ENCODE measurements at places on chromosomes 4 and X.

DNA sequence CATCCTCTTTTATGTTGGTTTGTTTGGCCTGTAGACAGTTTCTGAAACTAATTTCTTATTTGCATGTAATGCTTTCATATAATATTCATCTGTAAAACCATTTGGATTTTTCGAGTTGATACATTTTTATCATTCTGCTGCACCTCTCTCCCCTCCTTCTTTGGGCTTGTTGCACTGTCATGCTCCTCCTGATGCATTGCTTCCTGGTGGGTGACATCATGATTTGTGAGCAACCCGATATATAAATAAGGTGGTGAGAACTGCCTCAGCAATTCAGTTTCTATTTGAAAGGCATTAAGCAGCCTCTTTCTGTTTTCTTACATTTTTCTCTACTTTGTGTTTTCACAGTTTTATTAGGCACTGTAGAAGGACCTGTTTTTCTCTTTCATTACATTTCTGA is 515.7 kb downstream of the RPA4 start:
- peak; percentile 70 for DNase-seq

DNA sequence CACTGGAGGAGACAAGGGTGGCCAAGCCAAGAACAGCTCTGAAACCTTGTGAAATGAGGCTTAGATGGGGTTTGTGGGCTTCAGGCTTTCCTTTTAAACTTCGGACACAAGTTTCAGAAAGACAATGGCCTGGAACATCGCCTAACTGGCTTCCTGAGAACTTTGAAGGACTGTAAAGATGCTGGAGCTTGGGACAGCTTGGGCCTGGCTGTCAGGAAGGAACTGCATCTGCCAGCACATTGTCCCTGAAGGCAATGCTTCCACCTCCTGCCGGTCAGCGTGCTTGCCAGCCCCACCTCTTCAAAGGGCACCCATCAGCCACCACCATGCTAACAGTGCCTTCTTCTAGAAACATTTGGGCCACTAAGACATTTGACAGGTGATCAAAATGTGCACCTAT is 107.9 kb downstream of the DRD5 start:
- no peak for DNase-seq

GRCh38 chr4:55343887-55344286 is 2.2 kb upstream of the SRD5A3 start:
- no peak for DNase-seq

DNA sequence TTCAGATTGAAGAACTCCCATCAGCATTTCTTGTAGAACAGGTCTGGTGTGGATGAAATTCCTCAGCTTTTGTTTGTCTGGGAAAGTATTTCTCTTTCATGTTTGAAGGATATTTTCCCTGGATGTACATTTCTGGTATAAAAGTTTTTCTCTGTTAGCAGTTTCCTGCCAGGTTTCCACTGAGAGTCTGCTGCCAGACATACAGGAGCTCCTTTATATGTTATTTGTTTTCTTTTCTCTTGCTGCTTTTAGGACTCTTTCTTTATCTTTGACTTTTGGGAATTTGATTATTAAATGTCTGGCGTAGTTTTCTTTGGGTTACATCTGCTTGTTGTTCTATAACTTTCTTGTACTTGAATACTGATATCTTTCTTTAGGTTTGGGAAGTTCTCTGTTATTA is 486.5 kb downstream of the ARAP2 start:
- DNase-seq = no peak

- DNase-seq = no peak
These were observed 339.5 kb downstream of the GPAT3 start for GRCh38 chr4:83875437-83875836.

DNA sequence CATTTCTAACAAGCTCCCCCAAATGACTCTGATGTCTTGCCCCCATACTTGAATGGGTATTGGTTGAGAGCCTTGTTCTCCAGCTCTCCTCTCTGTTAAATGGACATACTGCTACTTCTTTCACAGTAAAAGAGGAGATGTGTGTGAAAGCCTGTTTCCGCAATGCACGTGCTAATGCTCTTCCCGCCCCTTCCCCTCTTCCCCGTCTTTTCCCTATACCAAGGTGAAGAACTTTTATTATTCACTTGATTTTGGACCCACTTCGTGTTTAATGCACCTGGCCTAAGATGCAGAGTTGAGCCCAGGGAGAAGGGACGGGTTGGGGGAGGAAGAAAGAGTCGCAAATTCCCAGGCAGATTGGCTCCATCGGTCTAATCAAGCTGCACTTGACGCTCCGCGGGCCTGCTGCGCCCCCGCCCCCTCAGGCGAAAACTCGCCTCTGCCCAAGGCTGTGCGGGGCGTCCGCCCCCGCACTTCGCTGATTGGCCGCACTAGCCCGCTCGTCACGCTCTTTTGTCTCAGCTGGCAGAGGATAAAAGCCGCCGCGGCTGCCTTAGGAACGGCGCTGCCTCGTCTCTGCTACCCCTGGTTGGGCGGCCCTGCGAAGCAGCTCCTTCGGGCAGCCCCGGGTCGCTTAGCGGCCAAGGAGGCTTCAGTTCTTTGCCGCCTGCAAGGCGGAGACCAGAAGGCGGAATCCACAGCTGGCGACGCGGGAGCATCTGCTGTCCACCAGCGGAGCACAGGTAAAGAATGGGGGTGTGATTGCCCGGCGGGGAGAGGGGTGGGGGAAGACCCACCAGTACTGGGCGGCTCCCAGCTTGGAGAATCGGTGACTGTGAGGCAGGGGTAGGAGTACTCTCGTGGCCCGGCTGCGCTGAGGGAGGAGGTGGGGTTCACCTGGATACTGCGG is at the start of gene ZCCHC12:
TSS of gene ZCCHC12 (plus strand) at position 562 of the 910 bp plus-strand sequence. CDS start 1,421 bp downstream, outside the sequence.
- DNase-seq = peak; percentile 37
